Suprapubic skin (tissue), 4 donors: ENCODE measurements at places on chromosomes 16 and 17.

- no peak overlapping the region for H3K27ac ChIP-seq
- H3K4me1 ChIP-seq, result peaks cover 23% of the 10 kb centered on the region
- H3K4me3 ChIP-seq, result no peak overlapping the region
- DNase-seq, result no peak
- no peaks in the 10 kb centered on the region for H3K27me3 ChIP-seq
These were observed 25.3 kb downstream of the CDH13 start for GRCh38 chr16:82651921-82652601.

- no peak overlapping the region for H3K27ac ChIP-seq
- H3K4me1 ChIP-seq, result peaks cover 4% of the 10 kb centered on the region
- peaks cover 4% of the 10 kb centered on the region for H3K36me3 ChIP-seq
- no peak overlapping the region for H3K4me3 ChIP-seq
- DNase-seq, result no peak
- no peaks in the 10 kb centered on the region for H3K27me3 ChIP-seq
These were observed 56.1 kb downstream of the TNRC6C start for GRCh38 chr17:78014646-78015045.

GRCh38 chr17:67051155-67051538 is 6.8 kb downstream of the CACNG1 start:
- H3K27ac ChIP-seq, result no peak overlapping the region
- no peaks in the 10 kb centered on the region for H3K4me1 ChIP-seq
- H3K4me3 ChIP-seq, result no peak overlapping the region
- peaks cover 2% of the 10 kb centered on the region for H3K27me3 ChIP-seq
- DNase-seq, result no peak
- H3K36me3 ChIP-seq, result no peaks in the 10 kb centered on the region

- H3K4me3 ChIP-seq, result no peak overlapping the region
- H3K27me3 ChIP-seq, result no peaks in the 10 kb centered on the region
- peaks cover 18% of the 10 kb centered on the region for H3K36me3 ChIP-seq
- DNase-seq, result no peak
These were observed 7.2 kb downstream of the SYNGR2 start for GRCh38 chr17:78175643-78175981.

GRCh38 chr17:27968206-27968732 is 74.2 kb upstream of the NLK start:
- no peaks in the 10 kb centered on the region for H3K4me1 ChIP-seq
- H3K36me3 ChIP-seq, result no peaks in the 10 kb centered on the region
- no peak overlapping the region for H3K4me3 ChIP-seq
- no peaks in the 10 kb centered on the region for H3K27me3 ChIP-seq

- no peak overlapping the region for H3K4me3 ChIP-seq
- peak; percentile 27 for DNase-seq
- H3K36me3 ChIP-seq, result no peaks in the 10 kb centered on the region
- H3K27ac ChIP-seq, result no peak overlapping the region
These were observed 13.2 kb upstream of the RBFOX3 start for GRCh38 chr17:79623786-79624717.

GRCh38 chr17:49979748-49980479 is 10.9 kb downstream of the DLX4 start:
- peaks cover 43% of the 10 kb centered on the region for H3K27me3 ChIP-seq
- no peak for DNase-seq
- peaks cover 65% of the 10 kb centered on the region for H3K4me1 ChIP-seq
- H3K4me3 ChIP-seq, result no peak overlapping the region

GRCh38 chr16:1414532-1415260 is at the start of gene UNKL:
Gene UNKL (minus strand): TSS chr16:1414704. CDS start chr16:1414691, 13 bp downstream.
- H3K4me3 ChIP-seq, result peak within 1 kb of the TSS; percentile 97
- peaks cover 50% of the 10 kb centered on the region for H3K4me1 ChIP-seq
- no peaks in the 10 kb centered on the region for H3K27me3 ChIP-seq
- peaks cover 22% of the 10 kb centered on the region for H3K36me3 ChIP-seq
- H3K27ac ChIP-seq, result peak within 1 kb of the TSS; percentile 90
- no peak for DNase-seq

DNA sequence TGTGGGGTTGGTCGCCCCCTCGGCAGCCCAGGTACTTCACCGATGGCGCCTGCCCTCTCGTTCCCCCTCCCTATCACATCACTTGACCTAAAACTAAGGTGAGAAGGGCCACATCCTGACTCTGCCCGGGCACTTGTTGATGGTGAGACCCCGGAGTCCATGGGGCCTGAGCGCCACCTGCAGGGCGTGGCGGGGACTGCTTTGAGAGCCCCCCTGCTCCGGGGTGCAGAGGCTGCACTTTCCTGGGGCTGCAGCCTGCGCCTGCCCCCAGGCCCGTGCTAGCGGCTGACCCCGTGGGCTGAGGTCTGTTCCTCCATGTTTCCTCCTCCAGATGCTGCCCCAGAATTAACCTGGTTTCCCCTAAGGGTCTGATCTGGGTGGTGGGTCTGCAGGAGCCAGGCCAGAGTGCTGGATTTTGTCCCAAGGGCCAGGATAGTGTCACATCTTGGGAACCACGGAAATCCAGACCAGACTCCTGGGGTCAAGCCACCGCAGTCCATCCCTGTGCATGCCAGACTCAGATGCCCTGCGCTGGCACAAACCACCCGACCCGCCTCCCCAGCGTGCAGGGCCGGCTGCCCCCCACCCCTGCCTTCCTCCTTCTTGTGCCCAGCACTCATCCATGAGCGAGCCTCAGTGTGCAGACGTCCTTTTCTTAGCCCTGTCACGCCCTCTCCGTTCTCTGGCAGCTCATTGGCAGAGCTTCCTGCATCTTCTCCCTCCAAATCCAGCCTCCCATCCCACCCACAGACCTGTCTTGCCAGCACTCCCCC is 2.7 kb downstream of the NDUFAF8 start:
- no peak overlapping the region for H3K27ac ChIP-seq
- H3K27me3 ChIP-seq, result no peaks in the 10 kb centered on the region
- no peak overlapping the region for H3K4me3 ChIP-seq
- H3K36me3 ChIP-seq, result peaks cover 7% of the 10 kb centered on the region

- H3K27ac ChIP-seq, result no peak overlapping the region
- DNase-seq, result no peak
- no peaks in the 10 kb centered on the region for H3K27me3 ChIP-seq
- H3K4me1 ChIP-seq, result peaks cover 20% of the 10 kb centered on the region
- H3K36me3 ChIP-seq, result peaks cover 54% of the 10 kb centered on the region
- H3K4me3 ChIP-seq, result no peak overlapping the region
These were observed 4.8 kb downstream of the MTHFSD start for GRCh38 chr16:86550281-86550680.

DNA sequence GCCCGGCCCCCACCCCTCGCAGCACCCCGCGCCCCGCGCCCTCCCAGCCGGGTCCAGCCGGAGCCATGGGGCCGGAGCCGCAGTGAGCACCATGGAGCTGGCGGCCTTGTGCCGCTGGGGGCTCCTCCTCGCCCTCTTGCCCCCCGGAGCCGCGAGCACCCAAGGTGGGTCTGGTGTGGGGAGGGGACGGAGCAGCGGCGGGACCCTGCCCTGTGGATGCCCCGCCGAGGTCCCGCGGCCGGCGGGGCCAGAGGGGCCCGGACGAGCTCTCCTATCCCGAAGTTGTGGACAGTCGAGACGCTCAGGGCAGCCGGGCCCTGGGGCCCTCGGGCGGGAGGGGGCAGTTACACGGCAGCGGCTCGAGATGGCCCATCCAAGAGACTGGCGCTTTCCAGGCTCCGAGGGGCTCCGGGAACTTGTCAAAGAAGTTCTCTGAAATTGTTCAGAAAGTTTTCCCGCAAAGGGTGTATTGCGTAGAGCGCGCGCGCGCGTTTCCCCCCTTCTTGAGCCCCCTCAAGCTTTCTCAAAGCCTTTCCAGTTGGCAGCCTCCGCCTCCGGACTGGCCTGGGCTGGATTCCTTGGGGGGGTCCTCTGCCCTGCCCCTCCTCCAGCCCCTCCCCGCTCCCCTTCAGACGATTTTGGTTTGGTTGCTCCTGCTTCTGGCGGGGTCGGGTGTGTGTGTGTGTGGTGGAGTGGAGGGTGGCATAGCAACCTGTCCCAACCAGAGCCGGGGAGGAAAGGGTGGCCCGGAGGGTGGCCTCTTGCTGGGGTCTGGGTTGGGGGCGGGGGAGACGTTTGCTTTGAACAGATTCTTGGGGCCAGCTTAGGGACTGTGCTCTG is 504 bp downstream of the ERBB2 start:
- peaks cover 59% of the 10 kb centered on the region for H3K4me1 ChIP-seq
- no peak for DNase-seq
- H3K27ac ChIP-seq, result peak overlapping the region; percentile 92
- no peaks in the 10 kb centered on the region for H3K36me3 ChIP-seq
- no peaks in the 10 kb centered on the region for H3K27me3 ChIP-seq
- H3K4me3 ChIP-seq, result peak overlapping the region; percentile 90

DNA sequence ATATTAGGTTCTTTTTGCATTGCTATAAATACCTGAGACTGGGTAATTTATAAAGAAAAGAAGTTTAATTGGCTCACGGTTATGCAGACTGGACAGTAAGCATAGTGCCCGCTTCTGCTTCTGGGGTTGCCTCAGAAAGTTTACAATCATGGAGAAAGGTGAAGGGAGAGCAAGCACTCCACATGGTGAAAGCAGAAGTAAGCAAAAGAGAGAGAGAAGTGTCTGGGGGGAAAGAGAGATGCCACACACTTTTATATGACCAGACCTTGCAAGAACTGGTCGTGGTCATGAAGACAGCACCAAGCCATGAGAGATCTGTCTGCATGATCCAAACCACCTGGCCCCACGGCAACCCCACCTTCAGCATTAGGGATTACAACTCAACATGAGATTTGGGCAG is 45.4 kb downstream of the KCNJ16 start:
- no peaks in the 10 kb centered on the region for H3K36me3 ChIP-seq
- no peaks in the 10 kb centered on the region for H3K27me3 ChIP-seq
- H3K27ac ChIP-seq, result no peak overlapping the region
- no peak overlapping the region for H3K4me3 ChIP-seq

DNA sequence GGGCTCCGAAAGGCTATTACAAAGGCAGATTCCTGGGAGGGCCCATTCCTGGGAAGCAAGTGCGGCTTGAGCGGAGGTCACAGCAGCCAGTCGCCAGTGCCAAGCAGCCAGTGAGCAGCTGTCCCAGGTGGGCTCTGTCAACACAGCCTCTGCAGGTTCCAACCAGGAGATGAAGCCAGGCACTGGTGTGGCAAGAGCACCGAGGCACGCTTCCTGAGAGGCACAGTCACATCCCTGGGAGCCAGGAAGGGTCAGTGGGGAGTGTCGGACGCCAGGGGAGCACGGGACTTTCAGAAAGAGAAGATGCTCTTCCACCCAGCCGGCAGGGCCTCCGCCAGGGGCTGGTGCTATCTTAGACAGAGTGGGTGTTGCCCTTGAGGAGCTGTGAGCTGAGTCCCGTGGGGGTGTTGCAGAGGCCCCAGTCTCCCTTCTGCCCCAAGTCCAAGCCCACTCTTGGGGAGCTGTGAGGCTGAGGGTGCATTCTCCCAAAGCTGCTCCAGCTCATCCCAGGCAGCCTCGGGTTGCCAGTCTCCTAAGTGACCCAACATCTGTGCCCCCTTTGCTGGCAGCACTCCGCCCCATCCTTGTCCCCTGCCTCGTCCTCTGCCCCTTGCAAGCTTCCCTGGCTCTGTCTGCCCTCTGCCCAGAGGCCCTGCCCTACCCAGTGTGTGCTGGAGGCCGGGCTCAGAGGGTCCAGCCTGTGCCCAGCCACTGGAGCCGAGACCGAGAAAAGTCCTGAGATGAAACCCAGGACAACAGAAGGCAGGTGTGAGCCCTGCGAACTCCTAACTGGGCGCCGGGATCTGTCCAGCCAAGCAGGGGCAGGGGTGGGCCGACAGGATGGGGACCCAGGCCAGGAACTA is 6.6 kb downstream of the UBALD1 start:
- DNase-seq, result no peak
- H3K27ac ChIP-seq, result no peak overlapping the region
- H3K36me3 ChIP-seq, result peaks cover 28% of the 10 kb centered on the region
- no peak overlapping the region for H3K4me3 ChIP-seq
- no peaks in the 10 kb centered on the region for H3K27me3 ChIP-seq

DNA sequence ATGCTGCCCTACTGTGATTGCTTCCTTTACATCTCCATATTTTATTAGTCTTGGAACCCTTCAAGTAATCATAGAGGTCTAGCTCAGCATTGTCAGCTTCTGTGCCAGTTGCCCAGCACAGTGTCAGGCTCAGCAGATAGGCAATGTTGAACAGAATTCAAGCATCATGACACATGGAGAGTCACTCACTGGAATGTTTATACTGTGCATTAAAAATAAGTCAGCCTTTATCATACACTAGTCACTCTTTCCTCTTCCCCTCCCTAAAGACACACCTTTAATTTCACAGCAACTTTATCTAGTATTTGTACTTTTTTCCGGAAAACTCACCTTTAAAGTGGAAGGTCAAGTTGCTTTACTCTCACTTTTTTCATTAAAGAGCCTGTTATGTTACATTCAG is 253.8 kb upstream of the CDH11 start:
- H3K36me3 ChIP-seq, result no peaks in the 10 kb centered on the region
- no peak for DNase-seq
- H3K27ac ChIP-seq, result no peak overlapping the region
- no peaks in the 10 kb centered on the region for H3K4me1 ChIP-seq
- H3K27me3 ChIP-seq, result no peaks in the 10 kb centered on the region

- H3K4me3 ChIP-seq, result no peak overlapping the region
- peak; percentile 74 for DNase-seq
- H3K4me1 ChIP-seq, result peaks cover 80% of the 10 kb centered on the region
These were observed 13.8 kb downstream of the RIPOR1 start for GRCh38 chr16:67542464-67542863.

- no peaks in the 10 kb centered on the region for H3K36me3 ChIP-seq
- H3K4me3 ChIP-seq, result peak overlapping the region; percentile 79
- peaks cover 64% of the 10 kb centered on the region for H3K4me1 ChIP-seq
- H3K27ac ChIP-seq, result peak overlapping the region; percentile 73
These were observed 468.1 kb downstream of the SOX9 start for GRCh38 chr17:72588961-72589360.

DNA sequence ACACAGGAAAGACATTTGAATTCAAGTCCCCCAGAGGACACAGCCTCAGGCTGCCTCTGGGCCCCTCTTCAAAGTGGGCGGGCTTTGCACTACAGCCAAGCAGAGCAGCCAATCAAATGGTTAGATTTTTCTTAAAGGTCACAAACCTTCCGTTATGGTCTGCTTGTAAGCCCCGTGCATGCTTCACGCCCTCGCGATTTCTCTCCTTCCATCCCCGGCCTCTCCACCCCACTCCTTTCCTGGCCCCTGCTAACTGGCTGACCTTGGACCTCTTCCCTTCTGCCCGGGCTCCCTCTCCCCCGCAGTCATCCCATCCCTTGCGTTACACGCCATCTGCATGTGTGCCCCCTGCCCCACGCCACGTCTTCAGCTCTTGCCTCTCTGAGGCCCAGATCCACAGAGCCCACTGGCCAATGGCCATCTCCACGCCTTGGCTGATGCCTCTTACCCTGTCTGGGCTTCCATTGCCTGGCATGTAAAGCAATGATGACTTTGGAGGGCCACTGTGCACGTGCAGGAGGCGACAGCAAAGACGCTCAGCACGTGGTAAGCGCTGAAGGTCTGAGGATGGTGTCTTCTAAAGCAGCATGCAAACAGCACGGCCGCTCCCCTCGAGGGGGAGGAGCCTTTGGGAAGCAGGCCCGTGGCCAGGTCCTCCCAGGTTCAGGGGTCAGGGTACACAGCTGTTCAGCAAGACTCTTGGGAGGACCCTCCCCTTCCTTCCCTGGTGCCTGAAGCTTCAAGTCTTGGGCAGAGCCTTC is 86.8 kb downstream of the ZDHHC7 start:
- H3K27ac ChIP-seq, result no peak overlapping the region
- no peaks in the 10 kb centered on the region for H3K36me3 ChIP-seq
- no peaks in the 10 kb centered on the region for H3K27me3 ChIP-seq
- peaks cover 53% of the 10 kb centered on the region for H3K4me1 ChIP-seq
- DNase-seq, result no peak
- no peak overlapping the region for H3K4me3 ChIP-seq
